ENCODE measurements at places on chromosomes 4 and X.

- no peak for DNase-seq
Measured at GRCh38 chr4:186733778-186734177, 10.1 kb upstream of the FAT1 start.

GRCh38 chrX:49876750-49877149 lies 2.5 kb upstream of the USP27X start:
- no peak for DNase-seq

GRCh38 chrX:70970482-70970995 lies 39.6 kb upstream of the SLC7A3 start:
- no peak for DNase-seq

GRCh38 chr4:76232681-76233080 lies 18.8 kb upstream of the FAM47E start:
- no peak for DNase-seq
